Brain pericyte (primary cell): ENCODE measurements at places on chromosomes 11 and 22.

GRCh38 chr11:12838463-12839123, 164.4 kb downstream of the TEAD1 start:
- no peak for DNase-seq

- DNase-seq: no peak
These were observed 28.3 kb upstream of the SMIM35 start for GRCh38 chr11:118115048-118115447.

- DNase-seq: no peak
These were observed 931.6 kb downstream of the BRD1 start for GRCh38 chr22:48895831-48896765.

DNA sequence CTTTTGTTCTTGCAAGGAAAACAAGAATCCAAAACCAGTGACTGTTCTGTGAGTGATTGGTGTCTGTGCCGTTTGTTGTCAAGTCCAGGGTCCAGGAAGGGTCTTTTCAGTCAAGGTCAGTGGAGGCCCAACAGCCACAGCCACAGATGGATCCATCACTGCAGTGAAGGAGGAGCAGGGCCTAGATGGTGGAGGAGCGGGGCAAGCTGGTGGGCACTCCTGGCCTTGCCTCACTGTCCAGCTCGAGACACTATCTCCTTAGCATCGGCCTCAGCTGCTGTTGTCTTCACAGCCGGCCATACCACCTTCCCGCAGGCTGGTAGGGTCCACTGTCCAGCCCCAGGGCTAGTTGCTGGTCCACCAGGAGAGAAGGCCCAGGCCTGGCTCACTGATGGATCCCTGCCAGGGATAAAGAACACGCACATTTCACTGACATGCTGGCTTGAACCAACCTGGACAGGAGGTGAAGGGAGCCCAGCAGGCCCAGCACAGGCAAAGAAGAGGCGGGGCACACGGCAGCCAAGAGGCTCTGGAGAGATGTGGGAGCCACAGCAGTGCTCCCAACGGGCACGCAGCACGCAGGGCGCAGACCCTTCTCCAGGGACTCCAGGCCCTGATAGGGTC, 15.2 kb downstream of the POLR3H start:
- DNase-seq: no peak

DNA sequence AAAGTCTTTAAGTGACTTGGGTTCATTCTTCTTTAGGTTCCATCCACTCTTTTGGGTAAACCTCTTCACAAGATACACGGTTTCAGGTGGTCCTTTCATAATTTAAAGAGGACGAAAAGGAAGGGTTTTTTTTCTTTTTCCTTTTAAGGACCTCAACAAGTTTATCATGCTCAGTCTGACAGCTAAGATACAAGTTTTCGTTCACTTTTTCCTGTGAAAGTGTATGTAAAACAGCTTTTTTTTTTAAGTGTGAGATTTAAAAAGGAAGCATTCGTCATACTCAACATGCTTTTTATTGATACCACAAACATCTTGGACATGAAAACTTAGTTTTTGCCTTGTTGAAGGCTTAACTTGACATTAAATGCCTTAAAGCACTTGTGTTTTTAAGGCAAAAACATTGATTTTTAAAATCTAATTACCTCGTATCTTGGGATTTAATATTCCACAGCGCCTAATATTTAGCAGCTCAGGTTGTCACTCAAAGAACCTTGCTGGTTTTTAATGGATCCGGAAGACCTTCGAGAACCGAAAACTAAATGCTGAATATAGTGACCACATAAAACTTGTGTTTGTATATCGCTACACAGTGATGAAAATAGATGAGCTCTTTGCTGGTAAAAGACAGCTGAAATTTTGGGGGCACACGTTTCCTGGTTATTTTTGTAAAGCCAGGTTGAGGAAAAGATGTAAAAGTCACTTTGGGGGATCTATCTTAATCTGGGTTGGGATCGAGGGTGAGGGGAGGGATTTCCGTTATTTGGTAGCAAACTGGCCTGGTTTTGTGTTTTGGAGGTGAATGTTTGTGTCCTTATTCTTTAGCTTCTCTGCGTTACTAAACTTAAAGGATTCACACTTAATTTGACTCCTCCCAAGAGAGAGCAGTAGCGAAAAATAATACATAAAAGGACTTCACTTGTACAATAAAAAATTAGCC, 2.3 kb downstream of the PCF11 start:
- DNase-seq: no peak

- DNase-seq: no peak
These were observed 71.8 kb upstream of the TP53I11 start for GRCh38 chr11:45022294-45023064.

DNA sequence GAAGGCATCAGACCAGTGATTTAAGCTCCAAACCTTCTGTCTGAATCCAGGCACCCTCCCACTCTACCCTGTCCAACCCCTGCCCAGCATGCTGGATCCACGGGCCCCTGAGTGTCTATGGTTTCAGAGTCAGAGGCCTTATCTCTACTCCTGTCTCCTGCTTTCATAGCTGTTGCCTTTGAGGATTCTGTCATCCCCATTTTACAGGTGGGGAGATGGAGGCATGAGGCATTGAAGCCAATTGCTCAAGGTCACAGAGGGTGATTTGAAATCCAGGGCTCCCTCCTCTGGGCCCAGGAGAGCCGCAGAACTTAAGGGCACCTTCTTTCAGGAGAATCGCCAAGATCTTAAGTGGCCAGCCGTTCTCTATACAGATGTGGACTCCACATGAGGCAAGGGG, 3.1 kb downstream of the KCNJ4 start:
- no peak for DNase-seq

GRCh38 chr11:1650034-1650917, 20.7 kb downstream of the KRTAP5-5 start:
- DNase-seq: no peak

- DNase-seq: no peak
These were observed 9.5 kb upstream of the CBX6 start for GRCh38 chr22:38881464-38881871.

GRCh38 chr22:42343531-42344081, 73.2 kb upstream of the TCF20 start:
- no peak for DNase-seq

- DNase-seq: no peak
These were observed 1.1 kb downstream of the CAVIN3 start for GRCh38 chr11:6319001-6319703.

DNA sequence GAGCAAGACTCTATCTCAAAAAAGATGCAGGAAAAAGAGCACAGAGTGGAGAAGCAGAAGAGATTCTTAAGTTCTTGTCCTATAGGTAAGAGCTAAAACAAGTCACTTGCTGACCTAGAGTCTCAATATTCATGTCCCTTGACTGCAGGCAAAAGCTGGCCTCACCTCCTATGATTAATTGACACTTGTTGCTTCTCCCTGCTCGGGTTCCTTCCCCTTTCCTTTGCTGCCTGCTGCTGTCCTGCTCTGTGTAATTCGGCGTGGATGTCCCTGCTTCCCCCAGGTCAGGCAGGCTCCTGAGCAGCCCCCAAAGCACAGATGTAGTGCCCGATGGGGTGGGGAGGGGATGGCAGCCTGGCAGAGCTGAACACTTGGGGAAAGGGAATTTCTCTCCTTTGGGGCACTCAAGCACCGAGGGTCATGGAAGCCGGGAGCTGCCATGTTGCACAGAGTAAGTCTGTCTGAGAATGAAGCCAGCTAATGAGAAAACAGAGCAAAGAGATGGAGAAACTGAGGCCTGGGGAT, 60.8 kb upstream of the NUP50 start:
- no peak for DNase-seq

DNA sequence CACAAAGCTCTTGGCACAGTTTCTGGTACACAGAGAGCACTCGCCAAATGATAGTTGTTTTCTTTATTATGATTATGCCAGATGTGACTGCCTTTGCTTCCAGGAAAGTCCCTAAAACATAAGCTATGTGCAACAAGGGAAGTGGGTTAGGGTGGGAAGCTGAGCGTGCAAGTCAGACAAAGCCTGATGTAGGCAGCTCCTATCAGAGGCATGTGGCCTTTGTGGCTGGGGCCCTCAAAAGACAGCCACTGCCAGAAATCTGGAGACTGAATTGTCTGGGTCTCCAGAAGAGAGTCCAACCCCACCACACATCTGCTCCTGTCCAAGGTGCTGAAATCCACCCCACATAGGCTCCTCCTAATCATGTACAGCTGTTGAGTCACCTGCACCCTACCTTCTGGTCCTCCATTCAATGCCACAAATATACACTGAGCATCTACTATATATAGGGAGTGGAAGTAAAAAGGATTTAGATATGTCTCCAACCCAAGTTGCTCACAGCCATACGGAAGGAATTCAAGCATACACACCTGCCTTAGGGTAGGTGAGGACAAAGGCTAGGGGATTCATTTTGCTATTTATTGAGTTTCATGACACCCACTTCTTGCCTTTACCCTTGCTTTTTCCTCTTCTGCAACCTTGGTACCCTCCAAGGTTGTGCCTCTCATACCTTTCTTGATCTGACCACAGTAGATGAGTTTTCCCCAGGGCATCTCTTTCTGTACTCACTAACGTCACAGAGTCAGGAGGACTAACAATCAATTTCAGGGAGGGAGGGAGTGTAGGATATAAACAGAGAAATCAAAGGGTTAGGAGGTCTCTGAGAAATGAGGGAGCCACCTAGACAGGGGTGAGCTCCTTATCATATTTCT, 12.4 kb downstream of the SEC14L3 start:
- DNase-seq: no peak
